GM12864 (cell line): ENCODE measurements at places on chromosomes 13 and 19.
A peak's percentile ranks its signal among the peaks of the same experiment; 100 is the strongest.

DNA sequence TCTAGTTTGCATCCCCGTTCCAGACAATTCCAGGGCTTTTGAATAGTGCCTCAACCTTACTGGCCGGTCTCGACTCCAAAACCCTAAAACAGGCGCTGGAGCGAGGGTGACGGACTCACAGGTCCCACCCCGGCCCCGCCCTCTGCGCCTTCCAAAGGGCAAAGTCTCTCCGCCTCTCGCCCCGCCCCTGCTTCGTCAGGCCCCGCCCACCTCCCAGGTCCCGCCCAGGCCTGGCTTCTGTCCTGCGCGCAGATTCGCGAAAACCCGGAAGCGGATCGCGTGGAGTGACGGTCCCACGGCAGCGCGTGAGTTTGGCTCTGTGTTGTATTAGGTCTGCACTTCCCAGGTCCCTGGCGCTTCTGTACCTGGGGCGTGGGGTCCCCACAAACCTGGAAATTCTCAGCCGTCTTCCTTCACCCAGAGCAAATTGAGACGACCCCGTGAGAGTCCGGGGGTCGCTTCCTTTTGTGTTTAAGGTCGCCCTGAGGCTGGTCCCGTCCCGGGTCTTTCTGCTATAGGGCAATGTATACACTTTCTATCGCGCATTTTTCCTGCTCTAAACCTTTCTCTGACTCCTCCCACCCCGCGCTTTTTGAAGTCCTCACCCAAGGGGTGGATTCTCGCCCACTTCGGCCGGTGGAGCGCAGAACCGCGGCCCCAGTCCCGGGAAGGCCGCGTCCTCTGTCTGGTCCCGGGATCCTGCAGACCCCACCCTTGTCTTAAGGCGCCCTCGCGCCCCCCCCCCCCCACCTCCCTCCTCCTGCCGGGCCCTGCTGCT, at the start of gene ZNF813:
Gene ZNF813, plus strand, starts transcription at position 249 of the 778 bp plus-strand sequence. CDS start 16,090 bp downstream, outside the sequence.
- peak; percentile 64 for DNase-seq

DNA sequence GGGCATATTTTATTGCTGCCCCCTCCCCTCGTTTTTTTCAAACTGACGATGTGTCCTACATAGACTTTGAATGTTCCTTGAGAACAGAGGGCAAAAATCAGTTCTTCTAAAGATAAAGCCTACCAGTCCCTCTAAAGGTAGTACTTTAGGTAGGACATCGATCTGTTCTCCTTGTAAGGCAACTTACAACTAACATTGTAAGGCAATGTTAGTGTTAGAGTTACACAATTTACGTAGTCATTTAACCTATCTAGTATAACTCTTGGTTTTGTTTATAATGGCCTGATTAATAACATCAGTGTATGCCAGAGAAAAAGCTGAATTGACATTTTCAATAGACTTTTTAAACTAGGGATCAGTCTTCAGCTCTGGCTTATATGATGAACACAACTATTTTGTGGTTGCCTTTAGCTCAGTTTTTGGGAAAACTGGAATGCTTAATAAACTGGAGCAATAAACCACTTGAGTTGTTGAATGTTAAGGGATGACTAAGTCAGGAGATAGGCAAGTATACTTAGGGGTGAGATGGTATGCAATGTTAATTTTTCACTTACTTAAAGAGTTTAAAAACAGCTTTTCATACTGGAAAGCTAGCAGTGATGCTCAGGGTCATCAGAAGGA, 2.2 kb downstream of the NDFIP2 start:
- DNase-seq, result no peak

- no peak for DNase-seq
These were observed 146.7 kb downstream of the ATP8A2 start for GRCh38 chr13:25518441-25518840.

GRCh38 chr13:111115965-111116521, 933 bp downstream of the ARHGEF7 start:
- no peak for DNase-seq

- no peak for DNase-seq
These were observed 16.0 kb upstream of the CLN5 start for GRCh38 chr13:76975863-76976262.

GRCh38 chr19:1073956-1074517, 7.1 kb downstream of the ARHGAP45 start:
- no peak for DNase-seq

DNA sequence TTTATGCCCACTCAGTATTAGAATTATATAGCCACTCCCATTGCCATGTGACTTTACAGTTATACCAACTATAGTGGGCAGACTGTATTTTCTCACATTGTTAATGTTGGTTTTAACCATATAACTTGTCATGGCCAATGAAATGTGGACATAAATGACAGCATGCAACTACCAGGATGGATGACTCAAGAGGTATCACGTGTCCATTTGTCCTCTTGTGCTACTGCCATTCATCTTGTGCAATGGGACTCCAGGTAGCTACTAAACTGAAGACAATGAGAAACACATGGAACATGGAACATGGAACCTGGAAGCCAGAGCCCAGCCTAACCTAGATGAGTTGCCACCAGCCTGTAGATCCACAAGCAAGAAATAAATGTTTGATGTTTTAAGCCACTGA, 242.7 kb upstream of the IPO5 start:
- no peak for DNase-seq

DNA sequence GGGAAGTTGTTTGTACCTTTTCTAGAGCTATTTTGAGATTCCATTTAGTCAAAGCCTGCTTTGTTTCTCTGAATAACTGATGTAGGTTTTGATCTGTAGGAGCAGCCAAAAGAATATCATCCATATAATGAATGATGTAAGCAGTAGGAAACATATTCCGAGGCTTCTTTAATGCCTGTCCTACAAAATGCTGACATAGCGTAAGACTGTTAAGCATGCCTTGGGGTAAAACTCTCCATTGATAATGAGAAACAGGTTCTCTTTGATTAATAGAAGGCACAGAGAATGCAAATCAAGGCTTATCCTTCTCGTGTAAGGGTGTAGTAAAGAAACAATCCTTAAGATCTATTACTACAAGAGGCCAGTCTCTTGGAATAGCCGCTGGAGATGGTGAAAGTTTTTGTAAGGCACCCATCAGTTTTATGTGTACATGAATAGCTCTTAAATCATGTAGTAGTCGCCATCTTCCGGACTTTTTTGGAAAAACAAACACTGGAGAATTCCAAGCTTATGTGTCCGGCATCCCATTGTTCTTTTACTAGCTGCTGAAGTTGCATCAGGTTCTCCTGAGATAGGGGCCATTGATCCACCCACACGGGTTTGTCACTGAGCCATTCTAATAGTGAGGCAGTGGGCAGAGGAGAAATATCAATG, 13.5 kb downstream of the FPR3 start:
- DNase-seq, result no peak

GRCh38 chr19:12611361-12611699, 610 bp downstream of the ZNF791 start:
- DNase-seq, result no peak

DNA sequence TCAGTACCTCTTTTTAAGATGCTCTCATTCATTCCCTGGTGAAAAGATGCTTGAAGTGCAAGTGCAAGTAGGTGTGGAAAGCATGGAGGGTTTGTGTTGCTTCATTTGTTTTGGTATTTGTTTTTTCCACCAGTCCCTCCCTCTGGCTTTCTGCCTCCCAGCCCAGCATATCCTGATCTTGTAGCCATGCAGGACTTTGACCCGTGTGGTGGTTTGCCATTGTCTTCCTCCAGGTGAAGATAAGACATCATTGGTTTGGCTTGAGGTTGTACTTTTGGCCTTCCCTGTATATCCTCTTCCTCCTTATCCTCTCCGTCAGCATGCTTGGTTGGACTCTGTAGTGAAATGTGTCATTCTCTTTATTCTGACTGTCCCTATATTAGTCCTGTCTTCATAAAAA, 9.1 kb downstream of the SPINT2 start:
- no peak for DNase-seq

- DNase-seq, result no peak
These were observed 721.0 kb downstream of the PCDH9 start for GRCh38 chr13:66509175-66509574.
